ENCODE measurements at places on chromosomes 6 and 20. TPM values are rescaled to one million over a fixed set of nuclear protein-coding genes. Genes with fewer than 3 reads are reported as not detected.
A peak's percentile ranks its signal among the peaks of the same experiment; 100 is the strongest.

The COQ3 gene
- 5.3 TPM for total RNA-seq

The CTAGE9 gene
- not detected for total RNA-seq

The SLC16A10 gene
- total RNA-seq: 3.1 TPM

The CNBD2 gene
- total RNA-seq: 4.4 TPM

The SLC44A4 gene
- 2.1 TPM for total RNA-seq

DNA sequence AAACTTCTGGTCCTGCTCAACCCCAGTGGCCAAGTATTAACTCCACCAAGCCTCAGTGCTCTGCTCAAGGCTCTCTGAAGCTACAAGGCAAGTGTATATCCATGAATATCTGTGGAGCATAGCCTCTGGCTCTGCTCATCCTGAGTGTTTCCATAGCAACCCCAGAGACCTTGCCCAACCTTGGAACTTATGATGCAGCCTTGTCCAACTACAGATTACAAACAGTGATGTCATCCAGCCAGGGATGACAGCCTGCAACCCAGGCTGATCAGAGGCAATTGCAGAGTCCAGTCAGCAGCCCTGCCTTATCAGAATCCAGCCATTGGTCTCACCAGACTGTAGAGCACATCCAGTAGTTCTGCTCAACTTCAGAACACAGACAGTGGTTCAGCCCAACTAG lies 65.5 kb upstream of the SPACA1 start:
- DNase-seq: no peak

- no peak for DNase-seq
Measured at GRCh38 chr20:36614781-36615557, 9.4 kb downstream of the RAB5IF start.

DNA sequence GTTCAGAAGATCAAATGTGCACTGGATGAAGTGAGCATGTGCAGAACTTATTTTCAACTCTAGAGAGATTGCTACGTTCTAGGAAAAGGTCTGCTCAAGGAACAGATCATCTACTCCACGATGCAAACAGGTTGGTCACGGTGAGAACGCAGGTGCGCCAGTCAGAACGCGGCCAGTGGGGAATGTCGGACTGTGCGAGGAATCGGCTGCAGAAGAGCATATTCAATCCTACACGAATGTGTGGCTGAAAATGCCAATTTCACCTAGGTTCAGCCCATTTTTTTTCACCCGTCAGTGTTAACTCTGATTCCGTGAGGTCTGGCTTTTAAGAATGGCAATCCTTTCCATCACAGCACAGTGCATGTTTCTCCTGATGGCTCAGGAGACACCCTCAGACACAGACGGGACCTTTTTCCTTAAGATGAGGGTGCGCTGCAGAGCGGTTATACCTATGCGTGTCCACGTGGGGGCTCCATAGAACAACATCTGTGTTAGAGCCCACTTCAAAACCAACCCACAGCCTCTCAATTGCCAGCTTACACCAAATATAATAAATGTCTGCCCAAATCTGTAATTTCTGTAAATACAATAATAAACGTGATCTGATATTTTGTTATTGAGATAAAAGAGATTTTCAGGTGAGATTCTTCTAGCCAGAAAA lies 250.4 kb downstream of the FOXA2 start:
- peak; percentile 72 for DNase-seq

GRCh38 chr6:166353507-166353906 lies 11.2 kb upstream of the SFT2D1 start:
- DNase-seq: no peak

DNA sequence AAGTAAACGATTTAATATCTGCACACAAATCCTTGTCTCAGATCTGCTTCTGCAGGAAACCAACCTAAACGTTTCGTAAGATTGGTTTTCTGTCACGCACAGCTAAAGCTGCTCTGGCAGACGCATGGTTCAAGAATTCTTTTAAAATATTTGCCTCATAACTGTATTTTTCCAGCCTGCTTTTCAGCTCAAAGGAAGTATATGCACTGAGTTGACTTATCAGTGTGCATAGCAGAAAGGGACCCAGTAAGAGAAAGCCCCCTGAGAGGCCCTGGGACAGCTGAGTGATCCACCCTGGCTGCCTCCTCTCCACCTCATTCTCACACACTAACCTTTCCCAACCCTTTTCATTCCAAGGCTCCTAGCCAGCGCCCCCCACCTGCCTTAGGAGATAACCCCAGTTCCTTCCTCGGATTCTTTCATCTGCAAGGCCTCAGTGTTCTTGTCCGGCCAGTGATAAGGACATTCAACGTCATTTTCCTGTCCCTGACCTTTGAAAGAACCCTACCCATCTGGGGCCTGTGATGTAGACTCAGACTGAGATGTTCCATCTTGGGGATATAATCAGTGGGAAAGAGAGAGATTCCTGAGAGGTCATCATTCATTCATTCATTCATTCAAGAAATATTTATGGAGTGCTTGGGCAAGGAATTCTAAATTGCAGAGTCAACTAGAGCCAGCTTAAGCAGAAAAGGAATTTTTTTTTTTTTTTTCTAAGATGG lies 22.4 kb upstream of the SLC9A8 start:
- DNase-seq: no peak

DNA sequence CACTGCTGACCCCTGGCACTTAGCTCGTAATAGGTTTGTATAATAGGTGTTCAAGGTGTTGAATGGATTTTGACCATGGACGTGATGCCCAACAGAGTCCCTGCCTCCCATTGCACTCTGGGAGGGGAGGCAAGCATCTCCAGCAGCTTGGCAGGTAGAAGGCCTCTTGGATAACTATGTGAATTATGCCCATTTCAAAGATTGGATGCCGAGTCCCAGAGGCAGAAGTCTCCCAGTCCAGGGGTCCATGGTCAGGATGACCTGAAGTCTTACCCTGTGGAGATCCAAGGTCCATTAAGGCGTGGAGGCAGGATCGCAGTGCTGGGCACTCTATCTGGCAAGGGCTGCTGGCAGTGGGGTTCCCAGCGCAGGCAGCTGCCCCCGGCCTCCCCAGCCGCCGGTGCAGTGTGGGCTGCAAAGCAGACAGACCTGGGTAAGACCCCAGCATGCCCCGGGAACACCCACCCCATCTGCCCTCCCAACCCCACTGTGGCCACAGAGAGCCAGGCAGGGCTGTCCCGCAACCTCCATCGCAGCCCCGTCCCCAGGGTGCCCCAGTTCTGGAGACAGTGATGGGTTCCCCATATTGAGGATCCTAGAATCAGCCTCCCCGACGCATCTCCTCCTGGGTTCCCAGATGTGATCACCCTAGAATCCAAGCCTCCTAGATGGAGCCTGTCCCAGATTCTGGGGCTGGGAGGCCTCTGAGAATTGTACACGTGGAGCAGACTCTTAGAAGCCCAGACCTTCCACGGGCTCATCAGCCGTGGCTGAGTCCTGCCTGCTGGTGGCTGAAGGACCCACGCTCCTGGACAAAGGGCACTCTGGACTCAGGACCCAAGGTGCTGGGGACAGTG lies 44.6 kb downstream of the APCDD1L start:
- DNase-seq: no peak

DNA sequence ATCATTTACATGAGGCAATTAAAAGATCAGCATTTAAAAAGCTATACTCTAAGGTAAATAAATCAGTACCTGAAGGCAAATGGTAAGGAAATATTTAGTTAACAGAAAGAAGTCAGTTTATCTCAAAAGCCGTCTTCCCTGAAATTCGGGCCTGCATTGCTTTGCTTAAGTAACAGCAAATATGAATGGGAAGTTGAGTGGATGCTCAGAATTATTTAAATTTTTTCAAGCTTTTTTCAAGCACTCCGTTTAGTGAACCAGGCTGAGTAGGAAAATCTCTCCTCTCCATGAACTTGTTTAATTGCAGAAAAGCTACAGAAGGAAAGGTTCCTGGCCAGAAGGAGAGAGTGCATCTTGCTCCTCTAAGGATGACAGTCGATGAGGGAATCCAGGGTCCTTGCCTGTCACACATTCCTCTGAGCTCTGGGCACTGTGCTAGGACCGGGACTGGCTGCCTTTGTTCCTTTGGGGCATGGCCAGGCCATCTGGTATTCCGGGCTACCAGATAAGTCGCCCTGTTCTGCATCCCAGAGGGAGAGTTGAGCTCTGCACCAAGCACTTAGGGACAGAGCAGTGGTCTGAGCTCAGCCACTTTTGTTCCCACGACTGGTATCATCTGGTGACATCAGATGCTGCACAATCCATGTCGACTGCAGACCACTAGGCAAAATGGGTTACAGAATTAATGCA lies 77.6 kb downstream of the RIN2 start:
- DNase-seq: no peak

GRCh38 chr20:33539129-33539528 lies 49.2 kb downstream of the CBFA2T2 start:
- no peak for DNase-seq

GRCh38 chr20:32574296-32575226 lies 10.6 kb downstream of the NOL4L start:
- no peak for DNase-seq

DNA sequence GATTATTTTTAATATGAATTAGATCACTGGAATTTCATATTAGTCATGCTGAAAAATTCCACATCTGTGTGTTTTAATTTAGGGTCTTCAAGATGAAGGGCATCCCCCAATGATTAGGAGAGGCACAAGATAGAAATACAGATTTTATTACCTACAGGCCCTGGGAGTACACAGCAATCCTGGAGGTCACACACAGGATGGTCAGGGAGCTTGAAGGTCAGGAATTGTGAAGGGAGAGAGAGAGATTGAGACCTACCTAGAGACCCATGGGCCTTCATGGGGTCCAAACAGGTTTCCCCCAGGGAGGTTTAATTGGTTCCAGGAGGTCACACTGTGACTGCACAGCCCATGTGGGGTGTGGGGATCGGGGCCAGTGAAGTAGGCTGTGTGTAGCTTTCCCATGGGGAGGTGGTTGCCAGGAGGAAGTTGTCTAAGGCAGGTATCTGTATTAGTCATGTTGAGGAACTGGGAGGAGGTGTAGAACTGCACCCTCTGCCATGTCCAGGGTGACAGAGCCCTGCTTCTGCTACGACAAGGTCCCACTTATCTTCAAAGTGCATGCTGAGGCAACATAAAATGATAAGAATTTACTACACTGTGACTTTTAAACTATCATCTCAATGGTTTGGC lies 18.3 kb downstream of the SNX9 start:
- no peak for DNase-seq

DNA sequence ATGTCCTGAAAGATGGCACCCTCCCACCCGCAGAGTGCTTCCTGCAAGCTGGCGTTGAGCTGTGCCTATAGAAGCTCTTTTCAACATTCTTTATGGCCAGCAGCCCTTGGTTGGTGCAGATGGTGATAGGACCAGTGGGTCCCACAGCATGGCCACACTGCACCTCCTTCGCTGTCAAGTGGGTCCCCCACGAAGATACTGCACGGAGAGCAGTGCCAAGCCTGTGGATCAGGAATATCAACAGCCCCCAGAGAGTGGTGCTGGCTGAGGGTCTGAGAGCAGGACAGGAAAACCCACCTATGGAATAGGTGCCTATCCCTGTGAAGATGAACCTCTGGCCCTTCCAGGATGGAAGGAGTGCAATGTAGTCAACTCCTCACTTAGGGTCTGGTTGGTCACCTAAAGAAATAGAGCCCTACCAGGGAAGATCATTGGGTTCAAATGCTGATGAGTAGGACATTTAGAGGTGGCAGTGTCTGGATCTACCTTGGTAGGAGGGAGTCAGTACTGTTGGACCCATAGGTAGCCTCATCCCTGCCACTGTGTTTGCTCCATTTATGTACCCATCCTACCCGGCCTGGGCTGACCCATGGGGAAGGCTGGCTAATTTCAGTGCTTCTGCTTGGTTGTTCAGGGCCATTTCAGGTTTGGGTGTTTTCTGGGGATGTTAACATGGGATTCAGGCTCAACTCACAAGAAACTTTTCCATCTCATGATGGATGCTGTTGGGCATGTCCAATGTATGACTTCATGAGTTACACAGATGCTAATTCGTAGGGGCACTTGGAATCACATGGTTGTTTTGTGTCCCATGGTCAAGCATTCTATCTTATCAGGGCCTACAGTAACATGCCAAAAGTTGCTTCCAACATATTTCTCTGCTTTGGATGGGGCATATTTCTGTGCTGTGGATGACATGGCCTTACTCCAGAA lies 33.4 kb upstream of the MICB start:
- no peak for DNase-seq

DNA sequence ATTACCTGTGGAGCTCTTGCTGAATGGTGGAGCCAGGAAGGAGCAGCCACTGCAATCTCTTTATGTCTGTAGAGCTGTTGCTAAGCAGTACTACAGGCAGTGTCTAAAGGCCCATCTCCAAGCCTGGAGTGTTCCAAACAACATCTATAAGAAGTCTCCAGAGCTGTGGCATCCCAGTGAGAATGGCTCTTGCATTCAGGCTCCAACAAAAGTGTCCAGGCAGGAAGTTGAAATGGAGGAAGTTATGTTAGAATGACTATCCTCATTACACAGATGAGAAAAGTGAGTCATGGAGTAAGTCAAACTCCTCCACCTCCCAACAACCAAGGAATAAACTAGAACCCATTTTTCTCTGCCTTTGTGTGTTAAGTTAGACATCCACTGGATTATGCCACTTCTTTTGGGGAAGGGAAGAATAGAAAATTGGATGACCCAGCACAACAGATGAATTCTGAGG lies 288.5 kb upstream of the STXBP5 start:
- DNase-seq: no peak

DNA sequence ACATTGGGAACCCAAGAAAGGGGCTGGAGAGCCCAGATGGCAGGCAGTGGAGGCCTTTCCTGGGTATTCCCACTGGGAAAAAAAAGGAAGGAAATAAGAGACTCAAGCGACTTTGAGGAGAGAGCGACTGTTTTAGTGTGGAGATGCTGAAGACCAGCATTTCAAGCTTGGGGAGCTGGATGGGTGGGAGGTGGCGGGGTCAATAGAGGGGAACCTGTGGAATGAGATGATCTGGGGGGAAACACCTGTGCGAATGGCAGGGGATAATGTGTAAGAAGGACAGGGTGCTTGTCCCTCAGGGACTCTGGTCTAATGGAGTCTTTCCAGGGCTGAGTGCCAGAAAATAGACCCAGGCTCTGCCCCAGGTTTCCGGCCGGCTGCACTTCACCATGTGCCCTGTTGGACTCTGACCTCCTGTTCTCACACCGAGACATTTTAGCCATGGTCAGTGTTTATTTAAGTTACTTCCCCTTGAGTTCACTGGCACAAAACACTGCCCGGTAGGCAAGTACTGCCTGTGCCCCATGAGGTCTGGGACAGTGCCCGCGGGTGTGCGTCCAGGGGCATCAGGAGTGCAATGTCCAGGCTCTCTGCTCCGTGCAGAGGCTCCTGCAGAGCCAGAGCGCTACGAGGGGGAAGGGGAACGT lies 50.4 kb upstream of the NKX2-2 start:
- no peak for DNase-seq

DNA sequence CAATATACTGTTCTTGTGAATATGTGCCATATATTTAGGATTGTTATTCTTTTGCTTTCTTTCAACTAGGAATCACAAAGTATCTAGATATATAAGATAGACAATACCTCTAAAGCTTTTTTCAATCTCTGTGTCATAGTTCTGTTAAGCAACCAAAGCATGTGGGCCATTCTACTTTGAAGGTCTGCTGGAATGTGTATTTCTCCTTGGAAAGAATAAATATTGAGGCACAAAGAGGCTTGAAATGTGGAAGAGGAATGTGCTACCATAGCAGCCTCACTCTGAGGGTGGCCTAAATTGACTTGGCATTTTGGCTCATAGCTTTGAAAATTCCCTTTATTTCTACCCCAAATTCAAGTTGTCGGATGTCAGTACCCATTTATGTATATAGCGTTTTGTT lies 488.5 kb upstream of the MAN1A1 start:
- no peak for DNase-seq

- no peak for DNase-seq
Measured at GRCh38 chr6:168517742-168518347, 76.9 kb downstream of the SMOC2 start.
